ENCODE measurements at places on chromosomes 7 and 10.
A peak's percentile ranks its signal among the peaks of the same experiment; 100 is the strongest.

- no peak for DNase-seq
These were observed 89.8 kb downstream of the MBL2 start for GRCh38 chr10:52682766-52683165.

- no peak for DNase-seq
These were observed 2.0 kb downstream of the GARS1 start for GRCh38 chr7:30596721-30597120.

DNA sequence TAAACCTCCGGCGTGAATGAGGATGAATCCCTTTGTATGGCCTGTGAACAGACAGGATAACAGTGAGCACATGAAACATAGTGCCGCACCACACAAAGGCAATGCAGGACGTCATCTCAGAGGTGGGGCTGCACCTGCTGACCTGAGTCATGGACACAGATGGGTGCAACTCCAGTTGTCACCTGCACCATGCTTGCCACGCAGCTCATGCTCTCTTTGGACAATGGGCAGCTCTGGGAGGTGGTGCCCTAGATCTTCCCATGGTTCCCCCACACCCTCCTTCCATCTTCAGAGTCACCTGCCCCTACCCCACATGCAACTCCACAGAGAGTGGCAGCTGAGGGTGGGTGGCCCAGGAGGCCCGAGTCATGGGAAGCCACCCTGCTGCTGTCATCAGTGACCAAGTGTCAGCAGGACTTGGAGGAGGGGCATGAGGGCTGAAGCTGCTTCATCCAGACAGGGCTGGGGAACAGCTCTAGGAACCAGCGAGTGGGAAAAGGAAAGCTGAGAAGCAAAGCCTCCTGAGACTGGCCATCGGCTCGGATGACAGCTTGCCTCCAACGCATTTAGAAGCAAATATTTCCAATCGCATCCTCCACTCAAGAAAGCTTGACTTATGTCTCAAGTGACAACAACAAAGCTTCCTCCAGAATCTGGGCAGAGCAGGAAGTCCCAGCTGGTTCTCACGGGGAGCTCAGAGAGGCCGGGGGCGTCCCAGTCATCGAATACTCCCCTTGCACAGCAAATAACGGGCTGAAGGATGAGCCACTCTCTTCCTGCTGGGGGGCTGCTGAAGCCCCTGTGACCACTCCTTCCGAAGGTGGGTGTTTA, 27.1 kb downstream of the VIPR2 start:
- no peak for DNase-seq

DNA sequence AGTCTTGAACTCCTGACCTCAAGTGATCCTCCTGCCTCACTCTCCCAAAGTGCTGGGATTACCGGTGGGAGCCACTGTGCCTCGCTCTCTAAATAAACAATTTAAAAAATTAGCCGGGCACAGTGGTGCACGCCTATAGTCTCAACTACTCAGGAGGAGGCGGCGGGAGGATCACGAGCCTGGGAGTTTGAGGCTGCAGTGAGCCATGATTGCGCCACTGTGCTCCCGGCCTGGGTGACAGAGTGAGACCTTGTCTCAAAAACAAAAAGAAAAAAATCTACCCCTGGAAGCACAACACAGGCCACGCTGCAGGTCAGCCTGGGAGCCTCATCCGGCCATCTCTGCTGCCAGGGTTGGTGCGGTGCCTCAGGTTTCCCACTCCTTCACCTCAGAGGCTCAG, 3.8 kb upstream of the EIF3B start:
- no peak for DNase-seq

GRCh38 chr10:131856441-131857094, 44.2 kb upstream of the PPP2R2D start:
- DNase-seq, result no peak

DNA sequence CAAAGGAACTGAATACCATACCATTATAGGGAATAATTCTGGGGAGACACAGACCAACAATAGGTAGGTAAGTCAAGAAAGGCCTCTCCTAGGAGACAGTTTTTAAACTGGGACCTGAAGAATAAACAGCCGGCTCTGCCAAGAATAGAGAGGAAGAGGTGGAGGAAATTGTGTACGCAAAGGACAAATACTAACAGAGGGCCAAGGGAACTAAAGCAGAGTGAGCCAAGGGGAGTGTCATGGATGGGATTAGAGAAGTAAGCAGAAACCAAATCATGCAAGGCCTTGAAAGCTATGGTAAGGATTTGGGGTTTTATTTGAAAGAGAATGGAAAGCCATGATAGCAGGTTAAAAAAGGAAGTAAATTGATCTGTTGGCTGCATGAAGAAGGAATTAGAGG, 18.1 kb upstream of the ITGB8 start:
- DNase-seq, result no peak

- peak; percentile 55 for DNase-seq
These were observed 841 bp downstream of the GLUD1 start for GRCh38 chr10:87093632-87094372.

GRCh38 chr10:99303899-99304861, 25.0 kb upstream of the CNNM1 start:
- DNase-seq, result no peak

DNA sequence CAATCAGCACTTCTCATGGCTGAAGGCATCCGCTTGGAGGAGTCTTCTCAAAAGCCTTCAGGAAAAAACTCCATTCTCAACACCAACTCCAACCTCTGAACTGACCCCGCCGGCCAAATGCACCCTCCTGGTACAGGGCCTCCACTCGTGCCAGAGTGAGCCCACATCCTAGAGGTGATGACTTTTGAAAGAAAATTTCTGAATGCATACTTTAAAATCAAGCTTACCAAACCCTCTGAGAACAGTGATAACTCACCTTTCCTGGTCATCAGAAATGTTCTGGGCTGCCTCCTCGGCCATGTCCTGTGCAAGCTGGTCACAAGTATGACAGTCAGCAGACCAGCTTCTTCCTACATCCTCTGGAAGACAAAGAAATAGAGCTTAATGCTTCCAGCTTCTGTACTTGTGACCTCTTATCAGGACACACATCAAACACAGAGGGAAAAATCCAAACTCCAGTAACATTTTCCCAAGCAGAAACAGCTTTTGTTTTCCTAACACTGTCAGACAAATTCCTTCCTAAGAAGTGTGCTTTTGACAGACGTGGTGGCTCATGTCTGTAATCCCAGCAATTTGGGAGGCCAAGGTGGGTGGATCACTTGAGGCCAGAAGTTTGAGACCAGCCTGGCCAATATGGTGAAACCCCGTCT, at the start of gene PKD1L1:
Gene PKD1L1, minus strand, starts transcription at position 326 of the 650 bp plus-strand sequence. Its CDS starts 26 bp downstream, at position 300.
- no peak for DNase-seq

GRCh38 chr10:12795315-12796110, 206.0 kb downstream of the CCDC3 start:
- no peak for DNase-seq

DNA sequence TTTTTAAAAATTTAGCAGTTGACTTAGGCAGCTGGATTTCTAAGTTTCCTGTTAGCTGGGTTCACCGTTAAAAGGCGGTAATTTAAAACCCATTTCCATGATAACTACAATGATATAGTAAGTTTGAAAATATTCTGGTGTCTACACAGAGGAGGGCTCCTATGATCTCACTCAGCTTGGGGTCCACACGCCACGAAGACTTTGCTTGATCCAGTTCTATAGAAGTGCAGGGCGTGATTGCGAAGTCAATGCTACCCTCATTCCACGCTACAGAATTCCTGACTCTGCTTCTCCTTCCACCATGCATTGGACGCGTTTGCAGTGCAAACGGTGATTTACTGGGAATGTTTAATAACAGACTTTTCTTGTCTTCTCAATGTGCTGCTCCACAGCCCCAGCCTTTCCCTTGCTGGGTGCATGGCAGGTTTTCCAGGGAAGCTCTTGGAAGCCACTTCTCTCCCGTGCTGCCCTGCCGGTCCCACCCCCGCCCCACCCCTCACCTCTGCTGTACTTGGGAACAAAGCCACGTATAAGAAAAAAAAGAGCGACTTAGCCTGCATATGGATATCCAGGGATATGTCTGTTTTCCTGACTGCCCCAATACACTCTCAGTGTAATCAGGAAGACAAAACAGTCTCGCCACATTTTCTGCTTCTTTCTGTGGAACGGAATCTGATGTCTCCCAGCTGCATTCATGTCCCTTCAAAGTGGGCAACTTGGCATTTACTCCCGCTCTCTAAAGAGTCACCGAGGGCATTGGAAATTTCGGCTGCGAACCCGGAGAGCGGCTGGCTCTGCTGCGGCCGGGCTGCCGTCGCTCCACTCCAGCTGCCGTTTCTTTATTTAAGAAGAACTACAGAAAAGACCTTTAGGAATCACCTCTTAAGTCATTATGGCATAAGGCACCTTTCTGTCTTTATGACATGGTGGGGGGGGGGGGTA, 434.4 kb upstream of the MGMT start:
- no peak for DNase-seq

DNA sequence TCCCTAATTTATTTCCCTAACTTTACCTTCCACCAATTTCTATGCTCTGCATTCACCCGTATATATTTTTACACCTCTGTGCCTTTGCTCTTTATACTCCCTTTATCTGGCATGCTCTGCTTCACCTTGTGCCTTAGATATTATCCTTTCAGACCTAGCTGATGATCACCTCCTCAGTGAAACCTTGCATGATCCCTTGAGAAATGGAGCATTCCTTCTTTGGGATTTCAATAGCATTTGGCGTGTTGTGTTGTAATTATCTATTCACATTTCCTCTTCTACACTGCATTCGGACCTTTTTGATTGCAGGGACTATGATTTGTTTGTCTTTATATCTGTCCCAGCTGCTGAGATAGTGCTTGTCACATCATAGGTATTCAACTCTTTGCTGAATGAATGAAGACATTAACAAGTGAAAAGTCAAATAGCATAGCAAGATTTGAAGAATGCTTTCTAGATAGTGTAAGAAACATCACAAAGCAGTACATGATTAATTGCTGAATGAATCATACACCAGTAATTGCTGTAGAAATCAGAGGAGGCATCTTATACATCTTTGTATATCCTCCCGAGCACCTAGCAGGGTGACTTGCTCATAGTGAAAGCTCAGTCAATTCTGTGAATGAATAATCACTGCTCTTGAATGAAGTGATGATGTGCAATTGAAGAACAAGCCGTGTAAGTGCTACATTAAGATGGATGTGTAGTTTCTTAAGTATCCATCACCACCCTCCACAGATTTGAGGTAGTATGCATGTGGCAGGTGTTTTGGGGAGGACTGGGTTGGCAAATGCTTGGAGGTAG, 2.0 kb upstream of the TM9SF3 start:
- DNase-seq, result no peak

- DNase-seq, result no peak
These were observed 96.3 kb upstream of the NEBL start for GRCh38 chr10:20993389-20993788.

DNA sequence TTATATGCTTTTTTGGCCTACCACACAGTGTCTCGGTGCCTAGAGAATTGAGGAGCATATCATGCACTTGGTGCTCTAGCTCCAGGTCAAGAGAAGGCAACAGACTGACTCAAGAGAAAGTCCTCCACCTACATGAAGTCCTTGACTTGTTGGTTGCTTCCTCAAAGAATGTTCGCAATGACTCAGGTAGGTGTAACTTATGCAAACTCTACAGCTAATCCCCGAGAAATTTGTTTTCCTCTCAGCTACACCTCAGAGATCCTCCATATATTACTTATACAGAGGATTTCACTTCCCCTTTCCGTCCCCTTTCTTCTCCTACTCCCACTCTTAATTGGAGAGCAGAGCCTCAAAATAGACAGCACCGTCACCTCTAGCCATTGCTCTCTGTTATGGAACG, 1013.1 kb downstream of the KCNMA1 start:
- DNase-seq, result no peak

DNA sequence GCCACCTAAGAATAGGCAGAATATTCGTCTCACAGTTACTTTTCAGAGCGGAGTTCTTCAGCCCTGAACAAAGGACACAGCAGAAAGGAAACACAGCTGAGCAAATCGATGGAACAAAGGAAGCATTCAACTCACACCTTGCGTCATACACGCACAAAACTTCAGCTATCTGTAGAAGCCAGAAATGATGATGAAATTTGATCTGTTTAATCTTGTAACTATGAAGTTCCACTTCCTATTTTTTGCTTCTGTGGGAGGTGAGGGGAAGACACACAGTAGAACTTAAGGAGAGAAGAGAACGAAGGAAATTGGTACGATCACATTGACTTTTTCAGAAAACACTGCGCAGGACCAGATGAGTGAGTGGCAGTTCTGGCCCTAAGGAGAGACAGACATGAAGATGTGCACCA, 26.2 kb downstream of the FAM171A1 start:
- DNase-seq, result no peak

DNA sequence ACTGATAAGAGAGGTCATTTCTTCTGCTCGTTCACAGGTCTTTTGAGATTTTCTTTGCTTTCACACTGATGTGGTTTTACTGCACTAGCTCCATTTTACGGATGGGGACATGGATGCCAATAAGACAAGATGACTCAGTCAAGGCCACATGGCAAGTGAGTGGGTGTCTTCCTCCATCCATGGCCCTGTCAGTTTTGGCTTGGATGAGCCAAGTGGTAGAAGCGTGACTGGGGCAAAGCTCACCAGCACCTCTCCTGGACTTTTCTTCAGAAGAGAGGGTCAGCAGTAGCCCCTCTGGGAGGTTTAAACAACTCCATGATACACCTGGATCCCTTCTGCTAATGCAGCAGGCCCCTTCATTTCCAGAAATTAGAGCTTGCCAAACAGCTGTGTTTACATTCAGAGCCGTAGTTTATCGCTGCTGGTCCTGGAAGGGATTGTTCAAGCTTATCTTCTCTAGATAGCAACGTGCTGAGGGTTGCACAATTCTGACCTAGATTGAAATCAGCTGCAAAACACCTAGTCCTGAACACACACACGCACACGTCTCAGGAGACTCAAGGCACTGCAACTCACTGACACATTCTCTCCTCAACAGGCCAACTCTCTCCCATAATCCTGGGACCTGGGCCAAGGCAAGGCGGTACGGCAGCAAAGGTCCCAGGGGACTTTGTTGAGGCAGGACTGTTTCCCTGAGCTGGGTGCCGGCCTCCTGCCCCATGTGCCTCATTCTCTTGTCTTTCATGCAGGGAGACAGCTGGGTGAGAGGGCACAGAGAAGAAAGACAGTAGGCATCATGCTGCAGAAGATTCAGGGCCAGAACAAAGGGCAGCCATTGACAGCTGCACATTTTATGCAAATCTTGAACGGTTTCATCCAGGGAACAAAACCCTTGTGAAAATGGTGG, 14.2 kb upstream of the PDCD4 start:
- DNase-seq, result no peak

DNA sequence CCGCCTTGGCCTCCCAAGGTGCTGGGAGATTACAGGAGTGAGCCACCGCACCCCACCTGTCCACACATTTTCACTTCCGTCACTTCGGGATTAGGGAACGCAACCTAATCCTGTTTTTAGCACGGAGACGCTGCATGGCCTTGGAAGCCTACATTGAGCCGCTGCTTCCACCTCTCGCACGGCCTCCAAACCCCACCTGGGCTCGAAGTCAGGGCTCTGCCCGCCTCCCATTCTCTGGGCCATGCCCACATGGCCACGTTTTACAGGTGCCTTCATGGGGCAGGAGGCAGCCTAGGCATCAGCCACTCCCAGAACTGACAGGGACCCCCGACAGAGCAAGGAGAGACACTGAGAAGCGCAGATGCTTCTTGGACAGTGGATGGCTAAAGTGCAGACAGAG, 100.6 kb downstream of the OAT start:
- DNase-seq, result no peak

DNA sequence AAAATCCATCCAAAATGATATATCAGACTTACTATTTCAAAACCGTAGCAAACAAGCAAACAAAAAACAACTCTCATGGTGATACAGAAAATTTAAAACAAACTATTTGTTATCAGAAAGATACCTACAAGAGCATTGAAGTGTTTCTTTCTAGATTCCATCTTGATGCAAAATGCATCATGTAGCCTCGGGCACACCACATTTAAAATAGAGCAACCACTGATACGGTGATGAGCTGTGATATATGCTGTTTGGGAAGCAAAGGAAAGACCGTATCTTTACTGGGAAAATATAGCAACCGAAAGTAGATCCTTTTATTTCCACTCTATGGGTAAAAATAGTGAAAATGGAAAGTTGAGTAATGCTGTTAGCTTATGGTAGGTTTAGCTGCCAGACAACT, 892.0 kb downstream of the GATA3 start:
- DNase-seq, result no peak
